ENCODE measurements at places on chromosomes 3 and 15.
A peak's percentile ranks its signal among the peaks of the same experiment; 100 is the strongest.

DNA sequence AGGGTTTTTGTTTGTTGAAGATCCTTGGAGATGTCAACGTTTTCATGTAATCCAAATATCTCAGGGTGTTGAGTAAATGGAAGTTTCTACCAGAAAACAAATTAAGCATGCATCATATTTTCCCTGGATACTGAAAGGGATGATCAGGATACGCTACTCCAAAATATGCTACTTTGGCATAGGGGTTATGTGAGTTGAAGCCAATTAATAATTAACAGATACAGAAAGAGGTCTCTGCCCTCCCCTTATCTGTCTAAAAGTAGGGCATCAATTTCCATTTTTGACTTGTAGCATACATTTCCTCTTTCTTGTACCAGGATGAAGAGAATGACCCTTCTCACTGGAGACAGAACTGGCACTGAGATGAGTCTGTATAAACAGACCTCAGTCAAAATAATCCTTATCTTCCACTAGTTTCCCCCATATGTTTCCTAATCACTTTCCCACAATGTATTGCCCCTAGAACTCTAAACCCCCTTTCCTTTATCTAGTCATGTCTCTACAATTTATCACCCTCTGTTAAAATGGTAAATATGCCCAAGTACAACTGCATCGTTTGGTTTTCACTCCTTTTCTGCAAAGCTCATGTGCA is 17.4 kb upstream of the ASB14 start:
- DNase-seq = no peak

DNA sequence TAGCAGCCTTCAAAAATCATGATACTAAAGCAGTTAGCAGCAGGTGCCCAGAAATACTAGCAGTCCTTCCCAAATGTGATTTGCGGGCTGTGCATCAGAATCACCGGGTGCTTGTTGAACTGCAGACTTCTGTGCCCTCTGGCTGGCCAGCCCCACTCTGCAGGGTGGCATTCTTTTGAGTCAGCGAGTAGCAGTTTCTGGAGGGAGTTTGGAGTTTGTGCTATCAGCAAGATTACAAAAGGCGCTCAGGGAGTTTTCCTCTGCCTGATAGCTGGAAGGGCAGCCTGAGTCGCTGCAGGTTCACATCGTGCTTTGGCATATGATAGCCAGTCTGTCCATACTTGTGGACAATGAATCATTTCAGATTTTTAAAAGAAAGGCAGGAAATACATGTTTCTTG is 57.6 kb downstream of the CLDN11 start:
- DNase-seq = no peak

GRCh38 chr3:126081618-126082361 is 2.1 kb downstream of the SLC41A3 start:
- DNase-seq = peak; percentile 90

- peak; percentile 46 for DNase-seq
Observed at GRCh38 chr3:30112902-30113484, 493.4 kb upstream of the TGFBR2 start.

DNA sequence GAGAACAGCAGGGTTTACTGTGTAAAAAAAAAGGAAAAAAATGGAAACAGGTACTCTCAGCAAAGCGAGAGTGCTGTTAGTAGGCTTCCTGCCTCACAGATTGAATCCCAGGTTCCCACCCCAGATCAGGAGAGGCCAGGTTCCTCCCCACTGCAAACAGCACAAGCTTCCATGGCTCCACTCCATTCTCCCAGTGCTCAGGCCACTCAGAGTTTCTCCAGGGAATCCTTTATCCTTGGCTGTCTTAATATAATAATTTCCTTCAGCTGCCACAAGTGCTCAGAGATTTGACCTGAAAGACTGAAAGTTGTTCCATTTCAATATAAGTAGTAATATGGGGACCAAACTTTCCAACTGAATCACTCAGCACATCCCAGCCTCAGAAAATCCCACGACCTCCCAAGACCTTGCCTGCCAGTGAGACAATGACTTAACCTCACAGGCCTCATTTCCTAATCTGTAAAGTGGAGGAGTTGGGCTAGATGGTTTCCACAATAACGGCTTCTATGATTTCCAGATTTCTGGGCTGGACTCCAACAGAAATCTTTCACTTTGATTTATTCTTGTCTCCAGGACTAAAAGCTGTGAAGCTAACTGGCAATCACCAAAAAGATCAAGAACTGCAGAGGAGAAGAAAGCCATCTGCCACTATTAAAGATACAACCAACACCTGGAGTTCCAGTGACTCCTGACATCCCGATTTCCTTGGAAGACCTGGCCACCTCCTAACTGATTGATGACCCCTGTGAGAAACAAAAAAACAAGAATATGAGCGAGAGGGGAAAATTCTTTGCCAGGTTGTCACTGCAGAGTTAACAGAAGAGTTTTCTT is 289.5 kb downstream of the NEK10 start:
- DNase-seq = no peak

- no peak for DNase-seq
Observed at GRCh38 chr3:73148682-73149081, 87.2 kb downstream of the EBLN2 start.

DNA sequence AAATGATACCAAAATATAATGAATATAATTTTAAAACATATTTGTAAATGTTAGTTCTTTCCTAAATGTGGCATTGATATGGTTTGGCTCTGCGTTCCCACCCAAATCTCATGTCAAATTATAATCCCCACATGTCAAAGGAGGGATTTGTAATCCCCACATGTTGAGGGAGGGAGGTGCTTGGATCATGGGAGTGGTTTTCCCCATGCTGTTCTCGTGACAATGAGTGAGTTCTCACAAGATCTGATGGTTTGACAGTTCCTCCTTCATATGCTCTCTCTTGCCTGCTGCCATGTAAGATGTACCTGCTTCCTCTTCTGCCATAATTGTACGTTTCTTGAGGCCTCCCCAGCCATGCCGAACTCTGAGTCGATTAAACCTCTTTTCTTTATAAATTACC is 12.0 kb downstream of the CGGBP1 start:
- no peak for DNase-seq

GRCh38 chr15:95957861-95958260 is 372.6 kb upstream of the NR2F2 start:
- no peak for DNase-seq

GRCh38 chr15:99473981-99474906 is 91.5 kb upstream of the MEF2A start:
- DNase-seq = no peak

DNA sequence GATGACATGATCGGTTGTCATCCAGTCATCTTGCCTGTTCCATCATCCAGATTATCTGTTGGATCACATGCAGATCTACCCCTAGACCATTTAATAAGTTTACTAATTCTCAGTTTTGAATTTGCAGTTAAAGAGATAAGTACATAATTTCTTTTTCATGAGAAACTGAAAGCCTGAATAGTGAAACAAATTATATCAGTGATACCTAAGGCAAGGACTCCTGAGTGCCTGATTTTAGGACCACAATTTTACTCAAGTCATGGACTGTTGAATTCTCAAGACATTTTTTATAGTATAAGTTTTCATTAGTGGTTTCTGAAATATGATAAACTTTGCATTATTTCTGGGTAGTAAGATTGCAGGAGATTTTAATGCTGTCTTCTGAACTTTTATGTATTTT is 13.2 kb downstream of the SIDT1 start:
- DNase-seq = no peak

- DNase-seq = no peak
Observed at GRCh38 chr3:107370907-107371306, 6.3 kb upstream of the CCDC54 start.

DNA sequence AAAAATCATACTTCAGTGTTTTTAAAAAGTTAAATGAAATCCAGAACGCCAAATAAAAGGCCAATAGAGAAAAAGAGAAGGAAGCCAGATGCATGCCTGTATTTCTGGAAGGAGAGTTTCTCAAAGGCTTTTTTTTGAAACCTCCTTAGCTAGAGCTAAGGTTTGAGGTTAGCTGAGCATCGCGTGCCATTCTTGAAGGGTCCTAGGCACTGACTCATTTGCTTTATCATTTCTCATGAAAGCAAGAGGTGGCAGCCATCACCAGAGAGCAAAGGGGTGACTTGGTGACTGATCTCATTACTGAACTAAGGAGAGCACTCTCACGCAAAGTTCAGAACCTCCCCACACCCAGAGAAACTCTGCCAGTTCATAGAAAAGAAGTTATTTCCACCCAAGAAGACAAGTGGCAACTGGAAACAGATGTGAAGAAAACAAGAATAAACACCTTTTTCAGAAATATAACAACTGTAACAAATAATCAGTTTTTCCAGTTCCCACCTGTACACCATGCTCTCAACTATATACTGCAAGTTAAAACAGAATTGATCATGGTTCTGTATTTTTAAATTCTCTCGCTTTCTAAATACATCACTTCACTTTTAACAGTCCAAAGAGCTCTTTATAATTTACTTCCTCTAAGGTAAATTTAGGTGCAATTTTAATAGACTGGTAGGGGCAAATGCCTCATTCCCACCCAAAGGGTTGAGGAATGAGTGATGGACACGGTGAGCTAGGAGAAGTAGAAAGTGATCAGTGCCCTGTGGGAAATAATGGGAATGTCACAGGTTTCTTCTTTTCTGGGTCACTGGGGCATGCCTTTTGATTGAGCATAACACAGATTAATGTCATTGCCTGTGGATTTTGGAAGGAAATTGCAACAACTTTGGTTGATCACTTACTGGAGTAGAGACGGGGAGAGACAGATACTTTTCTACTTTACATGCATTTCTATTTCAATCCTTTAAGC is 24.7 kb downstream of the GPR15 start:
- no peak for DNase-seq

All from SW480 (cell line).